ENCODE measurements at places on chromosomes 6 and 20.

DNA sequence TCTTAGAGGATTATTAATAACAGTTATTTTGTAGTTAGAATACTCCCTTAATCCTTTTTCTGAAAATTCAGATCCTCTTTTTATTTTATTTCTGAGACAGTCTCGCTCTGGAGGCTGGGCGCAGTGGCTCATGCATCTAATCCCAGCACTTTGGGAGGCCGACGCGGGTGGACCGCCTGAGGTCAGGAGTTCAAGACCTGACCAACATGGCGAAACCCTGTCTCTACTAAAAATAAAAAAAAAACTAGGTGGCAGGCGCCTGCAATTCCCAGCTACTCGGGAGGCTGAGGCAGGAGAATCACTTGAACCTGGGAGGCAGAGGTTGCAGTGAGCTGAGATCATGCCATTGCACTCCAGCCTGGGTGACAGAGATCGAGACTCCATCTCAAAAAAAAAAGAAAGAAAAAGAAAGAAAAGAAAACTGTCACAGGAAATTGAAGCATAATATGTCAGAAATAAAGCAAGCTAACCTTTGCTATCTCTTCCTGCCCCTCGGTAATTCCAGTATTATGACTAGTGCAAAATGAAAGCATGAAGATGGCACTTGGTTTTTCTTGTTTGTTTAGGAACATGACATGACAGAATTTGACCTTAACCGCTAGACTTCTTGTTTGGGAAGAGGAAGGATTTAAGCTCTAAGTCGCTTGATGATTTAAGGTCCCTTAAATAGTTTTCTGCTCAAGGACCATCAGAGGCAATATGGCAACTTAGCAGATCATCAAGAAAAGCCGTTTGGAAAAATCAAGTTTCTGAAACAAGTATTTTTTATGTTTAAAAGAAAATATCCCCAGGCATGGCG is 1.8 kb upstream of the RBM39 start:
- DNase-seq = no peak

DNA sequence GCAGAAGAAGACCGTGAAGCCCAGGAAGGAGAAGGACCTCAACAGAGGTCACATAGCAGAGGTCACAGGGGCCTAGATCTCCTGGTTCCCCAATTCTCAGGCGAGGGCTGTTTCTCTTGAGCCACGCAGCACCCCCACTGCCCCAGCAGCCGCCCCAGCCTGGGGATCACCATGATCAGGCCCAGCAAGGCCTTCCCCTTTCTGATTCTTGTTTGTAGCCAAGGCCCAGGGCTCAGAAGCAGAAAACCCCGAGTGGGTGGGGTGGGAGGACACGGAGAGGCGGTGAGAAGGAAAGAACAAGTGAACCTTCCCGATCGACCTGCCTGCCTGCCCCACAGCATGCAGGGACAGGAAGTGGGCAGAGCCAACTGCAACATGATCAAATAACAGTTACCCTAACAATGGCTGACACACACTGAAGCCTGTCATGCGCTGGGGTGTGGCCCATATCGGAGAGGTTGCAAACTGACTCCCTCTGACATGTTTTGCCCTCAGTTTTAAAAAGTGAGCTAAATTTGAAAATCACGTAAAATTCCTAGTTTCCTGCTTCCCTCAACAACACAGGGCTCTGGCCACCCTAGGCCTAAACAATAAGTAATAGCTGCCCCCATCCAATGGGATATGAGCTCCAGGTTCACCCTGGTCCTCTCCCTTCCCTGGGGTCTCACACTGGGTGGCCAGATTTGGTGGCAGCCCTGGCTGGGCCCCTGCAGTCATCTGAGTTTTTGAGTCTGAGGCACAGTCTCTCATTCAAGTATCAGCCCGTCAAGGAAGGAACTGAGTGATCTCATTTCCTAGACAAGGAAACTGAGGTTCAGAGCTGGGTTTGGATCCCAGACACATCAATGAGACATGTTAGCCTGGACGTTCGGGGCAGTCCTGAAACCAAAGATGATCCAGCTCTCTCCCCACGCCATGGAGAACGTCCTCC is 6.5 kb downstream of the PEDS1 start:
- DNase-seq = peak; percentile 43

- DNase-seq = no peak
Observed at GRCh38 chr20:31827059-31827458, 7.9 kb downstream of the MYLK2 start.

GRCh38 chr6:15659181-15659580 is 3.6 kb downstream of the DTNBP1 start:
- DNase-seq = no peak

- DNase-seq = no peak
Observed at GRCh38 chr20:20014659-20015058, 2.5 kb upstream of the NAA20 start.

DNA sequence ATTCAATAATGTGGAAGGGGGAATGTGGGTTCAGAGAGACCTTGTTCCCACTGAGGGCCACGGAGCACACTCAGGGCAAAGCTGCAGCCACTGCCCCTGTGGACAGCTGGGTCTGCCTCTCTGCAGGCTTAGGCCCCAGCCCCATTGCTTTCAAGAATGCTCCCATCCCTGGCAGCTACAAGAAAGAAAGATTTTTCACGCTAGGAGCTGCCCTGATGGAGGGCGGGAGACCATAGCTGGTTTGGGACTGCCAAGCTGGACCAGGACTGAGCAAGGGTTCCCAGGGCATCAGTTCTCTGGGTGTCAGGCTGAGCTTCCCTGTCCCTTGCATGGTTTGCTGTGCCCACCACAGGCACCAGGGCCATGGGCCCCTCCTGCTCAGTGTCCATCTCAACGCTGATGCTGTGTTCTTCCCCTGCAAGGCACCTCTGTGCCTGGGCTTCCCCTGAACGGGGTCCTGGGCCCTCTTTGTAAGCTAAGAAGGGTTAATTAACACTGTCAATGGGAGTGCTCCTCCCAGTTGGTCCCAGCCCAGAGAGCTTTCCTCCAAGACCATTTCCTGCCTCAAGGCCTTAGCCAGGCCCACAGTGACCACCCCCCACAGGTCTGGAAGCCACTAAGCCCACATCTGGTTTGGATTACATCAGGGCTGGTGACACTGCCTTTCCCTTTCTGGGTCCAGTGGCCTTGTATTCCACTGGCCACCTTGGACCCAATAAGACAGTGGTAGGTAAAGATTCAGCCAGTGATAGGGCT is 8.4 kb downstream of the FOXS1 start:
- DNase-seq = peak; percentile 63

DNA sequence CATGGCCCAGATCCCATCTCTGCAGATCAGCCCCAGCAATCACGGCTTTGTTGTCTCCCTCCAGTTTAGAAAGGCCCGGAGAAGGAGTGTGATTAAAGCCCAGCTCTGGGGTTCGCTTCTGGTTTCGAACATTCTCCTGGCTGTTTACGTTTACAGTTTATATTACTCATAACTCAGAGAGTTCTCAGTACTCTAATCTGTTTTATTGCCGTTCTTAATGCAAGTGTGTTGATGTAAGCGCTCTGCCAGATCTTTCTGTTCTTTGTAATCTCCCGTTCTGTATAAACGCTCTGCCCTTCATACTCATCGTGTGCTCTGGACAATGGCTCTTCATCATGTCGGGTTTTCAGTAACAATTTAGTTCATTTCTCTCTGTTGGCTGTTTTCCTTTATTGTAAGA is 118.0 kb upstream of the PRND start:
- no peak for DNase-seq

DNA sequence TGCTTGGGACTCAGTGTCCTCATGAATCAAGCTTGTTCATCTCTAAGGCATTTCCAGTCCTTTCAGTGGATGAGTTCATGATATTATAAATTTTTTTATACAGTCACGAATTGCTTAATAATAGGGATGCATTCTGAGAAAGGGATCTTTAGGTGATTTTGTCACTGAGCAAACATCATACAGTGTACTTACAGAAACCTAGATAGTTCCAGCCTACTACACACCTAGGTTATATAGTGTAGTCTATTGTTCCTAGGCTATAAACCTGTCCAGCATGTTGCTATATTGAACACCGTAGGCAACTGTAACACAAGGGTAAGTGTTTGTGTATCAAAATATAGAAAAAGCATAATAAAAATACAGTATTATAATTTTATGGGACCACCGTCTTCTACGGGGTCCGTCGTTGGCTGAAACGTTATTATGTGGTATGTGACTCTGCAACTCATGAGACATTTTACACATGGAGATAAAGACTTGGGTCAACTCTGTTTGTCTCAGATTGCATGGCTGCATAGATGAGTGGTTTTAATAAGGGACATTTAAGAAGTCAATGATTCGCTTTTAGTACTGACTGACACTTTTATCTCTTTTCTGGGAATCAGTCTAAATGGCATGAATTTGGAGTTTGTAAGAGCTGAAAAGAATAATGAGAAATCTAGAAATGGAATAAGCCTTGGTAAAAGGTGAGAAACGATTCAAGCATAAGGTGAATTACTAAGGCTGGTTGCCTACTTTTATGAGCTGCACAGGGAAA is 33.2 kb downstream of the CLIC5 start:
- no peak for DNase-seq

DNA sequence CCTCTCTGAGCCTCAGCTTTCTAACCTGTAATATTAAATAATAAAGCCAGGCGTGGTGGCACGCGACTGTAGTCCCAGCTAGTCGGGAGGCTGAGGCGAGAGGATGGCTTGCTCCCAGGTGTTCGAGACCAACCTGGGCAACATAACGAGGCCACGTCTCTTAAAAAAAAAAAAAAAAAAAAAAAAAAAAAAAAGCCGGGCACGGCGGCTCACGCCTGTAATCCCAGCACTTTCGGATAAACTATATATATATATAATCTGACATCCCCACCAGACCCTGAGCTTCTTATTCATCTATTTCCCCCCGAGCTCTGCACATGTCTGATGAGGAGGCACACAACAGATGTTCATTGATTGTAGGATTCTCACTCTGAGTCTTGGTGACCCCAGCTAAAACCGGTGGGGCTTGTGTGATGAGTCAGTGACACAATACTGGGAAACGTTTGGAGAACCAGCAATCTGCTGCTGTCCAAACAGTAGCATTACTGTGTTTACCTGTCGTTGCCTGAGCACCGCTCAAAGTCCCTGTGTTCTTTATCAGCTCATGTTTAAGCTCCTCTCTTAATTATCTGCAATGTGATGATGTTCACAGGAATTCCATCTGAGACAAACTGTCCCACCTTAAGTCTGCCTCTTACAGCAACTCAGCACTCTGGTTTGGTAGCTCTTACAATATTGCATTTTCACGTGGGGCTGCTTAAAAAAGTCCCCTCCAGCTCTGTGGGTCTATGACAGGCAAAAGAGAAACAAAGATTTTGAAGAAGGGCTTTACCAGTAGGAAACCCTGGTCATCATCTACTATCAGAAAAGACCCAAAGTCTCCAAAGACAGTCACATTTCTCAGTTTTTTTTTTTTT is 1.0 kb upstream of the SPATA2 start:
- peak; percentile 74 for DNase-seq

- DNase-seq = no peak
Observed at GRCh38 chr6:166930354-166930891, 25.9 kb downstream of the RNASET2 start.

GRCh38 chr6:23535101-23535500 is 590.9 kb upstream of the NRSN1 start:
- DNase-seq = no peak

DNA sequence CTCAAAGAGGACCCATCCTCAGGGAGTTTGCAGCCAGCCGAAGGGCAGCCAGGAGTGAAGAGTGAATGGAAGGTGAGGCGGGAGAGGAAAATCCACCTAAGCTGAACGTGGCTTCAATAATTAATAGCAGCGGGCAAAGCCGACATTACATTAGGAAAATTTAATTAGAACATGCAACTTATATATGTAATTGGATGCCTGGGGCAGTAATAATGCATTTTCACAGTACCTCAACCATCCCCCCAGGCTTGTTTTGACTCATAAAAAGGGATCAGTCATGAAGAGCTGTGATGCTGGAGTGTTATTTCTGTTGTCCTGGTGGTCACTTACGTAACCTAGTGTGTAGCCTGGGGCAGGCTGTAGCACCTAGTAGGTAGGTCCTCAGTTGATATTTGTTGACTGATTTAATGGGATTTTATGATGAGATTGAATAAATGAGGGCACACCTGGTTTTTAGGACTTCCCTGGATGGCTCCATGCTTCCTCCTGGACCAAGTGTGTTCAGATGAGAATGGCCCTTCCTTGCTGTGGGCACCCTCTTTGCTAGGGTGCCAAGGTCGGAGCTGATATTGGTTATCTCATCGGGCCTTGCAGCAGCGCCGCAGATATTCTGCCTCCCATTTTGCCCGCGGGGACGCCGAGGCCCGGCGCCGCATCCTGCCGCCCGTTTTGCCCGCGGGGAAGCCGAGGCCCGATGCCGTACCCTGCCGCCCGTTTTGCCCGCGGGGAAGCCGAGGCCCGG is 128.8 kb downstream of the CDH26 start:
- no peak for DNase-seq

- DNase-seq = no peak
Observed at GRCh38 chr20:58787211-58788005, 63.3 kb downstream of the GNAS-AS1 start.

- no peak for DNase-seq
Observed at GRCh38 chr6:101444717-101445116, 51.2 kb downstream of the GRIK2 start.

- peak; percentile 86 for DNase-seq
Observed at GRCh38 chr20:47535088-47535487, 33.4 kb downstream of the NCOA3 start.

DNA sequence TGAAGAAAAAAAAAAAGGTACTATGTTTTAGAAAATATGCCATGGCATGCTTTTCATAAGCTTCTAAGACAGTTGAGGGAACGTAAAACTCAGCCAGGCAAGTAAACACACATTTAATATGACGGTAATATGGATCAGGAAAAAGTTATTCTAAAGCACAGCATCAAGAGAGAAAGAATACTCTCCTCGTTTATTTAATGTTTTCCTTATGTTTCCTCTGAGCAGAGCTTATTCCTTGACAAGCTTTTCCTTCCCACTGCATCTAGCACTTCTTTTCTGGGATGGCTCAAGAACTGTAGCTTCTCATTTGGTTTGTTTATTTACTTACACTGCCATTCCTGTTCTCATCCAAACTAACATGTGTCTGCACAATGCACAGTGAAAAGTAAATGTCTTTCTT is 2.7 kb upstream of the RSPO3 start:
- DNase-seq = no peak

GRCh38 chr20:3707508-3707899 is 4.9 kb downstream of the SIGLEC1 start:
- DNase-seq = no peak

- peak; percentile 84 for DNase-seq
Observed at GRCh38 chr6:117605169-117605826, 3.0 kb upstream of the GOPC start.

DNA sequence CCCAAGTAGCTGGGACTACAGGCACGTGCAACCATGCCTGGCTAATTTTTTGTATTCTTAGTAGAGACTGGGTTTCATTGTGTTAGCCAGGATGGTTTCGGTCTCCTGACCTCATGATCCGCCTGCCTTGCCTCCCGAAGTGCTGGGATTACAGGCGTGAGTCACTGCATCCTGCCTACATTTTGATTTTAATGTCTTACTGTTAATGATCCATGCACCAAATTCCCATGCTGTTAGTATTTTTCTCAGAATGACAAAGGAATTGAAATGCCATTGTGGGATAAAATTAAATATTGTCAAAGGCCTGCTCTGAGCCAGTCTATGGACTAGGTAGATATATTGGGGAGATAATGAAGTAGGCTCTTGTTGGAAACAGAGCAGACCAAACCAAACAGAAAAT is 28.2 kb downstream of the CBFA2T2 start:
- DNase-seq = peak; percentile 31

All from mesendoderm (in vitro differentiated cells).